ENCODE measurements at places on chromosomes 6 and 20.
A peak's percentile ranks its signal among the peaks of the same experiment; 100 is the strongest.

DNA sequence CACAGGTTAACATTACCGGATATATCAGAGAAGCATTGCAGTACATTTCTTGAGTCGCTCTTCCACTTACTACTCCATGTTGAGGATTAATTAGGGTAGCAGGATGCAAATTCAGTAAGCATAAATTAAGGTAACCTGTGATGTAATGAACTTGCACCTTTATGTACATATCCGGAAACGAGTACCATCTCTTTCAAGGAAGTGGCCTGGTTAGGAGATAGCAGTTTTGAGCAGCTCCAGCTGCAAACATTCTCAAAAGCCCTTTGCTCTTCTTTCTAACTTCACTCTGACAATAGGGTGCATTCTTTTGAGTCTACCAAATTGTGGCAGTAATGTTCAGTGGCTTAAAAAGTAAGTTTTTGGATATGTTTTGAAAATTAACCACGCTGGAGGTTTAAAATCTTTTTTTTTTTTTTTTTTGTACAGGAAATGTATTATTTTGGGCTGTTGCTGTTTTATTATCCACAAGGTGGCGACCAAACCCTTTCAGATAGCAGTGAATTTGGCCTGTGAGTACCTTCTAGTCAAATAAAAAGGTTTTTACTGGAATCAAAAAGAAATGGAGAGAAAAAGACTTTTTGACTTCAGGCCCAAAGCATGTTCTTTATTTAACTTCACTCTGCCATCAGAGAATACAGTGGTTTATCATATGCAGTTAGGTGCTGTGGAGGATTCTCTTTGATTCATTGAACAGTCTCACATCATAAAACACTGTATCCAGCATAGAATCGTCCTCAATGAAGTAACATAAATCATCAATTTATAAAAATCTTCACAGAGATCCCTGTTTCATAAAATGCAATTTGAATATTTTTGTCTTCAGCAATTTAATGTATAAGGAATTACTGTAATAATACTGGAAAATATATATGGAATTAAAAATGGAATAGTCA, 8.9 kb downstream of the FAM217B start:
- no peak for DNase-seq

- no peak for DNase-seq
Measured at GRCh38 chr6:160790028-160790792, 88.2 kb downstream of the PLG start.

- no peak for DNase-seq
Measured at GRCh38 chr6:117729613-117730012, 54.3 kb downstream of the NUS1 start.

DNA sequence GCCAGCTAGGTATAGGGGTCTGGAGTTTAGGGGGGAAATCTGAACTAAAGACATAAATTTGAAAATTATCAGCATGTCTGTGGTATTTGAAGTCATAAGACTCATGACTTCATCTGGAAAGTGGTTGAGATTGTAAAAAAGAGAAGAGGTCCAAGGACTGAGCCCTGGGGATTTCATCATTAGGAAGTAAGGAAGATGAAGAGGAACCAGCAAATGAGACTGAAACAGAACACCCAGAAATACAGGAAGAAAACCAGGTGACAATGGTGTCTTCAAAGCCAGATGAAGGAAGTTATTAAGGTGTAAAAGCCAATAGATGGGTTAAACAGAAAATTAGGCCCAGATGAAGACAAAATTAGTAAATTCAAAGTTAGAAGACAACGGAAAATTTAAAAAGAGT, 49.1 kb upstream of the UBR2 start:
- DNase-seq: no peak

DNA sequence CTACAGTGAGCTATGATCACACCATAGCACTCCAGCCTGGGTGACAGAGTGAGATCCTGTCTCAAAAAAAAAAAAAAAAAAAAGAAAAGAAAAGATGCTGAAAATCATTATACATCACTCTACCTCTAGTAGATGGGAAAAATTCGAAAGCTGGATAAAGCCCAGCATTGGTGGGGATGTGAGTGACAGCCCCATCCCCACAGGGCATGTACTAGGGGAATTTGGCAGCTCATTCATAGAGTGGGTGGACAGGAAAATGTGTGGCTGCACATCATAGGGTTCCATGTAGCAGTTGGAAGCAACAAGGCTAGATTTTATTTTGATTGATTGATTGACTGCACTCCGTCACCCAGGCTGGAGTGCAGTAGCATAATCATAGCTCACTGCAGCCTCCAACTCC, 42.0 kb downstream of the MRPL14 start:
- DNase-seq: no peak

DNA sequence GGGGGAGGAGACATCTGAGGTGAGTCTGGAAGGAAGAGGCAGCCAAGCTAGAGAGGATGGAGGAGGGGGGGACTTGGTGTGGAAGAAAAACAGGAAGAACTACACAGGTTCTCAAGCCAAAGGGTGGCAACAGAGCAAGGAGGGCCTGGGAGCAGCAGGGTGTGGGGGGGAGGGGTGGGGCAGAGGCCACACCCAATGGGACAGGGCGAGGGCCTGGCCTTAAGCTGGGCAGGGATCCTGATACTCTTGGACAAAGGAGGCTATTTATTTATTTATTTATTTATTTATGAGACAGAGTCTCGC, 359.0 kb downstream of the ZFAND3 start:
- no peak for DNase-seq

GRCh38 chr6:14109411-14109826, 8.2 kb upstream of the CD83 start:
- DNase-seq: no peak

- peak; percentile 37 for DNase-seq
Measured at GRCh38 chr6:143060806-143061596, at the start of gene AIG1. TSS of gene AIG1 (plus strand) at chr6:143060889. CDS start at chr6:143060926, 37 bp downstream.

DNA sequence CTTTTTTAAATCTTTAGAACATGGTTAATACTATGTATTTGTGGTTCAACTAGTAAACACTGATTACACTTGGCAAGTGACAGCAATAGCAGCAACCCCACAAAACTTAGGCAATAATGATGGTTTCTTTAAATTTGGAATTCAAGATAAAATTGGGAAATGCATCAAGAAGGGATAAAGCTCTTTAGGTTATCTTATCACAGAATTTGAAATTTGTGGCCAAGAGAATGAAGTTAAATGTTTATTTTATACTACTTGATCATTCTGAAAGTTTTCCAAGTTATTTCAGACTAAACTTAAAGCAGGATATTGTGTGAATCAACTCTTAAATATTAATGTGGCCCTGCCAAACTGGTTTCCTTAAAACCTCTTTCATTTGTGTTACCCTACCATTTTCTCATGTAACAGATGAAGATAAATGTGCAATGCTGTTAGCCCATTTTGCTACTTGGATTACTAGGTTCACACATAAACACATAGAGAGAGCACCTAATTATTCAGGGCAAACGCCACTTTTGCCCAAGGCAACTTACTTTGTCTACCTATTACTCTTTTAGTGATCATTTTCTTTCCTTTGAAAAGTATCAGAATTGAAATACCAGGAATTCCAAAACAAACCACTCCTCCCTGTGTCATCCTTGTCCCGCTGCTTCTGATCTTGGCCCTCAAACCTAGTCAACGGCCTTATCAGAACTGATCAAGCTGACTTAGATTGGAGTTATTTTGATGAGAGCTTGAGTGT, 186.7 kb upstream of the TENT5A start:
- DNase-seq: no peak

GRCh38 chr6:1941534-1941933, 303.9 kb downstream of the GMDS start:
- no peak for DNase-seq
